ENCODE measurements at places on chromosomes 2 and 18.

- no peak for DNase-seq
Observed at GRCh38 chr2:8158711-8159110, 523.1 kb upstream of the ID2 start.

DNA sequence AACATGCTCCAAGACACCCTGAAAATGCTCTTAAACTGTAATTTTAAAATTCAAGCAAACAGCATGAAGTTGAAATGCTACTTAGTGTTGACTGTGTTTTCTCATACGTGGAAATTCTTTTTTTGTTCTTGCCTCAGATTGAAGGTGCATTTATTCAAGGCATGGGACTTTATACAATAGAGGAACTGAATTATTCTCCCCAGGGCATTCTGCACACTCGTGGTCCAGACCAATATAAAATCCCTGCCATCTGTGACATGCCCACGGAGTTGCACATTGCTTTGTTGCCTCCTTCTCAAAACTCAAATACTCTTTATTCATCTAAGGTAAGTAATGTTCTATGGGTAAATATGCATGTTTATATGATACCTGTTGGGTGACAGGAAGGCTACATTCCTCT, 82.7 kb downstream of the AOX1 start:
- no peak for DNase-seq

GRCh38 chr2:30184035-30184434, 37.2 kb downstream of the YPEL5 start:
- DNase-seq: no peak

- DNase-seq: no peak
Observed at GRCh38 chr2:11933854-11934253, 187.4 kb downstream of the LPIN1 start.

DNA sequence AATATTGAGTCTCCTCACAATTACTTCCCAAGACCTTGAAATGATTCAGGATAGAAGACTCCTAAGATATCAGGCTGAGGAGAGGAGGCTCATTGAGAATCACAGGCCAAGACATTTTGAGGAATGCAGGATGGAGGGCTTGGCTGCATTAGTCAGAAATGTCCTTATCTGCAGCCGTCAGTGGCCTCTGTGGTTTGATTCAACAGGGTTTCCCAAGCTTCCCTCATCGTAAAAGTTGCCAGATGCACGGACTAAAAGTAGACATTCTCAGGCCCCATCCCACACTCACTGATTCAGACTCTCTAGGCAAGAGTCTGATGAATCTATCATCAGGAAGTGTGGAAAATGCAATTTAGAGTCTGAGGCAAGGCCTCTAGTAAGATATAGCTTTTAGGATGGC, 34.0 kb upstream of the TMEM178A start:
- DNase-seq: no peak

- DNase-seq: no peak
Observed at GRCh38 chr2:73997813-73998212, 13.1 kb downstream of the TET3 start.

DNA sequence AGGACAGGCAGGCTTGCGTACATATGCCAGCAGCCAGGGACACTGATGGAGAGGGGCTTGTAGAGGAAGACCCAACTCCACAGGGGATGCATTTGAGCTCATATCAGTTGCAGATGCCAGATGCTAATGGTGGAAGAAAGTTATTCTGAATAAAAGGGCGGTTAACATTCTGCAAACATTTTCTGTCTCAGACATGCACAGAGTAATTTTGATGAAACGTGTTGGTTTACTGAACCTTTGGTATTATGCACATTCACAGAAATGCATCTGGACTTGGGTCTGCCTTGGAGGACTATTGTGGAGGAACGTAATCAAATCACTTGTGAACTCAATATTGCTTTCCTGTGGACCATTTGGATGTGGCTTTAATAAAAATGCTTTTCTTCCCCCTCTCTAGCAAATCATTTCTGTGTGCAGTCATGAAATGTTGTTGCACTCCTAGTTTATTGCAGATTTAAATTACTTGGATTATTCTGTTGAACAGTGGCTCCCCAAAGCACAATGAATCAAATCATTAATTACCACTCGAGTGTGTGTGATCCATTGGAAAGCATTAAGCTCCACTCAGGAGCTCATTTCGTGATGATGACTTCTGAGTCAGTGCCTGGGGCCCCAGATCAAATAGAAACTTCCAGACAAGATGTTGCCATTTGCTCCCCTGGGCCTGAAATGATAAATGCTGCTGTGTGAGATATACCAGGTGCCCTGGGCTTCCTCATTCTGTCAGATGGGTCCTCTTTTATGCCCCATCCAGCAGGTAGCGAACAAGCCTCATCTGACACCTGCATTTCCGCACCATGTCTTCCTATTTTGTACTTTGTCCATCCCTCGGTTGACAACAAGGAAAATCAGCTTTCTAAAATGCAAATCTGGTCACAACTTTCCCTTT, 697.0 kb upstream of the HS6ST1 start:
- no peak for DNase-seq

GRCh38 chr2:88669482-88670214, 21.8 kb upstream of the RPIA start:
- peak; percentile 3 for DNase-seq

GRCh38 chr2:184560603-184561002, 37.7 kb upstream of the ZNF804A start:
- no peak for DNase-seq

DNA sequence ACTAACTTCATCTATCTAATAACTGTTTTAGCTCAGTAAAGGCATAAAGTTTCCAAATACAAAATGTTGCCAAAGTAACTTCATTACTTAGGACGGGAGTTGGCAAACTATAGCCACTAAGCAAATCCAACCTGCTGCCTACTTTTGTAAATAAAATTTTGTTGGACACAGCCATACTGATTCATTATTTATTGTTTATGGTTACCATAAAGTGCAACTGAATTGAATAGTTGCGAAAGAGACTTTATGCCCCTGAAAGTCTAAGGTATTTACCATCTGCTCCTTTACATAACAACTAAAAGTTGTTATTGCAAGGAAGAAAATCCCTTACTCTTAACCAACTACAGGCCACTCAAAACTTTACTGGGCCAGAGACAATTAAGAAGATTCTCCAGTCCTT, 256.7 kb upstream of the RBBP8 start:
- DNase-seq: no peak

DNA sequence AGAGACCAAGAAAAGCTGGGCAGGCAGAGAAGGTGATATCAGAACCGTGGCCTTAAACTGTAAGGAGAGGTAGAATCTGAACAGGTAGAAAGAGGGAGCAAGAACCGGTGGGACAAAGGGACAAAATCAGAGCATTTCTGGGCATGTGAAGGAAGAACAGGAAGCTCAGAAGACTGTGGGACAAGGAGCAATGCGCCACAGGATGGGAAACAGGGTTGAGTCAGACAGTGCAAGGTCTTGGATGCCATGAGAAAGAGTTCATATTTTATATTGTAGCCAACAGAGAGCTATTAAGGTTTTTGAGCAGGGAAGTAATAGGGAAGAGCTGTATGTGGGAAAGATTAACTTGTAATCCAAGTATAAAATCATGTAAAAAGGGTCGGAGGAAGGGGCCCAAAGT, 106.4 kb upstream of the UGP2 start:
- DNase-seq: no peak

DNA sequence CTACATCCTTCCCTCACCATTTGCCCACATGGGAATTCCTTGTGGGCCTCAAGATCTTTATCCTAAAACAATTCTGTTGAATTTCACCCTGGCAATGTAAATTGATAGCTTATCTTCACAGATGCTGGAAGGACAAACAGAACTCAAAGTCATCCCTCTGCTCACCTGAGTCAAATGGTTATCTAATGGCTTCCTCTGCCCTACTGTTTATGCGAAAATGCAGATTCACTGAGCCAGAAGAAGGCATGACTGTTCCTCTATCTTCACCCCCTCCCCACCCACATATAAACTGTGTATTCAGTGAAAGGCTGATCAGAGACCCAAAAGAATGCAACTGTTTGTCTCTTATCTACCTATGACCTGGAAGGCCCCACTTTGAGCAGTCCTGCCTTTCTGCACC, 43.9 kb upstream of the VWA3B start:
- DNase-seq: no peak

GRCh38 chr2:40344364-40344763, 107.5 kb downstream of the SLC8A1 start:
- DNase-seq: no peak

DNA sequence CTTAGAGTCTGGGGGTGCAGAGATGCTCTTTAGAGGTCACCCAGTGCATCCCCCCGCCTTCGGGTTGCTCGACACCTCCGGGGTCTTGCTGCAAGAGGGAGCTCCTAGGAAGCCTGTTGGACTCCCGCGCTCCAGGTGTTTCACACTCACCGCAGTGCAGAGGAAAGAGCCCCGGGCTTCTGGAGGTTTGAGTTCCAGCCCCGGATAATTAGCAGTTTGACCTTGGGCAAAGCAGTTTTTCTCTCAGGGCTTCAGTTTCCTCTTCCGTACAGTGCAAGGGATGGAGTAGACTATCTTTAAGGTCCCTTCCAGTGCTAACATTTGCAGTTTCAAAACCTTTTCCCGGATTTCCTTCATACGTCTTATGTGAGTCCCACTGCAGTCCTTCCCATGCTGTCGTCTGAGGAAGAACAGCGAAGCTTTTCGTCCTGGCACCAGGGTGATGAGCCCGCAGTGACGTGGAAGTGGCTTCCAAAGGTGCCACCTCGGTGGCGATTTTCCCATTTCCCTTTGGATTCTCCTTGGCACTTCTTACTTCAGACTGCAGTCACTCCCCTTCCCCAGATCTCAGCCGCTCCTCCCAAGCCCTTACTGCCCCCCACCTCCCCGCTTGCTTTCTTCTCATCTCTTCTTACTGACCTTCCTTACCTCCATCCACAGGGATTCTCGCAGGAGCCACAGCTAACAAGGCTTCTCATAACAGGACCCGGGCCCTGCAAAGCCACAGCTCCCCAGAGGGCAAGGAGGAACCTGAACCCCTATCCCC, 585 bp downstream of the PNKD start:
- no peak for DNase-seq

GRCh38 chr2:16652296-16653082, 13.1 kb downstream of the CYRIA start:
- no peak for DNase-seq

GRCh38 chr2:132640116-132640515, 29.9 kb downstream of the LYPD1 start:
- DNase-seq: no peak

DNA sequence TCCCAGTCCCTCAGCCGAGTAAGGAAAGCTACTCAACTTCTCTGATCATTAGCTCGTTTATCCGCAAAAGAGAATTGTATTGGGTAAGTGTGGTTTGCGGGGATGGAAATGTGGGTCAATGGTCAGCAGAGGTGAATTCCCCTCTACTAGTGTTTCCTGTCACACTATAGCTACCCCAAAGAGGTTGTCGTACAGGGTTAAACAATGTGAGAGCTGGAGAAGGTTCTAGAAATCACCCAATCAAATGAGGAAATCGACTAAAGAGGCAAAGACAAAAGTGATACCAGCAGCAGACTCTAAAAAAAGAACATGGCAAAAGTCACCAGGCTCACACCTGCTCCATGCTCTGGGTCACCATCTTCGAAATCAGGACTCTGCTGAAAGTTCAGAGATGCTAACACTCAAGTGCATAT, 144.7 kb upstream of the ITGA4 start:
- DNase-seq: no peak

DNA sequence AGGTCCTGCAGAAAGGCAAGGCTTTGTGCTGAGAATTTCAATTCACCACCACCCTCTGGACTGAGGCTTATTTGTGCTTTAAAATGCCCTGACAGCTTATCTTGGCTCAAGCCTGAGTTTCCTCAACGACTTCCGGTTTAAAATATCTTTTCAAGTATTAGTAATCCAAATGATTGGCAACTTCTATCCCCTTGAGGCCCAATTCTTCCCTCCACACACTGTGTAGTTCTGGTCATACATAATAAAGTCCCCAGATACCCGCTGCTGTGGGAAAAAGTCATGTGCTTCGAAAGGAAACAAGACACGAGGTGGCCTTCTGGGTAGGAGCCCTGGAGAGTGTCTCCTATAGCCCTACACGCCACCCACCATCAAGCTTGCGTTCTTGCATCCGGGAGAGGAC, 393.4 kb downstream of the ALK start:
- no peak for DNase-seq

DNA sequence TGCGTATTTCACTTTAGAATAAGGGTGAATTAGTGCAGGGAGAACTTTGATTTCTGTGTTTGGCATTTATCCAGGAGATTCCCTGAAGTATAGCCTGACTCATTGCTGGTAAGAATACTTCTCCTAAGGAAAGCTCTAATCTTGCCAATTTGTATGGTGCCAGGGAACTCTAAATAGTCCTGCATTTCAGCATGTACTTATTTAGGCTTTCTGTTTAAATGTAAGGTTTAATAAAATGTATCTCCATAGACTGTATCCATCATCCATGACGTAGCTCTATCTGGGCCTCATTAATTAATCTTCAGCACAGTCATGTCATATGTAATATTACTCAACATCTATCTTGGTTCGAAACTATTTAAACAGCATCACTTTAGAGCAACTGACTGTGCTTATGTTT, 127.7 kb downstream of the DOK6 start:
- DNase-seq: no peak

DNA sequence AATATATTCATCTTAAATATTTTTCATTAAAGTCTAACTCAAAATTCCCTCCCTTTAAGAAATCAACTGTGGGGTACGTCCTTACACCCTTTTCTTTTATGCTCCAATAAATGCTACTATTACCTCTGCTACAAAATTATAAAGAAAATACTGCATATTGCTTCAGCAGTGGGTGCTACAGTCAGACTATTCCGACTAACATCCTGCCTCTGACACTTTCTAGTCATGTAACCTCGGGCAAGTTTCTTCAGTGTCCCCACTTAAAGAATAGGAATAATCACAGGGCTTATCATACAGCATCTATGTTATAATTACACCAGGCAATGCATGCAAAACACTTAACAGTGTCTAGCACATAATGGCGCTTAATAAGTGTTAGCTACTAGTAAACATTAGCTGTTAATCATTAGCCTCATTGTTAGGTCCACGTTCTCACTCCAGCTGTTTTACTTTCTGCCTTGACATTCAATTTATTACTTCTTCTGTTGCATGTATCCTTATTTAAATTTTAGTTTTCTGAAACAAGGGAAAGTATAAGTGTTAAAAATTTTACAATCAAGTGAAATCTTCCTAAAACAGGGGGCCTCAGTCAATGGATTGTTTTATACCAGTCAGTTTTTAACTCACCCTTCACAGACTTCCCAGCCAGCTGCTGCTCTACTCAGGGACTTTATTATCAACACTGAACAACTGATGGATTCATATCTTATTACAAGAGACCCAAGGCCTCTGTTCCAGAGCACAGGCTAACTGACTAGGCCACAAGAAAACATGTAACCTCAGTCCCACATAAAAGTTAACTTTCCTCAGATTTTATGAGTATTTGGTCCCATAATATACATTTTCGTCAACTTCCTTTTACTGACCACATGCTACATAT, 54.0 kb downstream of the CLASP1 start:
- no peak for DNase-seq

GRCh38 chr2:191889931-191890330, 43.0 kb upstream of the CAVIN2 start:
- DNase-seq: no peak

- DNase-seq: no peak
Observed at GRCh38 chr2:191649519-191649918, 28.4 kb upstream of the NABP1 start.

GRCh38 chr2:121309801-121310200, 24.8 kb upstream of the TFCP2L1 start:
- DNase-seq: no peak
